Activated naive CD4-positive, alpha-beta T cell treated with anti-CD3 and anti-CD28 coated beads, Interleukin-2, amount 10 ng/mL, durations not matched to agents 5 hours and 36 hours (primary cell): ENCODE measurements at places on chromosomes 16 and 17. TPM values are rescaled to one million over a fixed set of nuclear protein-coding genes. Genes with fewer than 3 reads are reported as not detected.

Gene C17orf113
- 0.08 TPM for total RNA-seq

Gene KRT39
- not detected for total RNA-seq

Gene FOXC2
- not detected for total RNA-seq

Gene PLCG2
- 3.1 TPM for total RNA-seq

Gene LCMT1
- total RNA-seq: 42.3 TPM

Gene SLC5A11
- total RNA-seq: not detected
